NCI-H187 treated with DMSO at 0.1 percent for 48 hours (cell line): ENCODE measurements at places on chromosomes 11 and 22.
A peak's percentile ranks its signal among the peaks of the same experiment; 100 is the strongest.

DNA sequence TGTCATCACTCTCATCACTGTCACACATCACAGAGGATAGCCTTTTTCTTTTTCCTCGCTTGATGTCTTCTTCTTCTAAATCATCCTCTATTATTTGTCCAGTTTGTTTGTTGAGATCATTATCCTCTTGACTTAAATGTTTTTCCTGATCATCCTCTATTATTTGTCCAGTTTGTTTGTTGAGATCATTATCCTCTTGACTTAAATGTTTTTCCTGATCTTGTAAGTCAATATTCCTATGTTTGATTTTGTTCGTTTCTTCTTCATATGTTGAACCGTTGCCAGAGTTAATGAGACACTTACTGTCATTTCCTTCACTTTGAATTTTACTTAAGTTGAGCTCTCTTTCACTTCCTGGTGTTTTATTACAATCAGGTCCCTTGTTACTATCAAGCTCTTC, 5.6 kb downstream of the CCDC82 start:
- DNase-seq: peak; percentile 33

- no peak for DNase-seq
Measured at GRCh38 chr11:60798631-60799030, 13.5 kb downstream of the MS4A10 start.

DNA sequence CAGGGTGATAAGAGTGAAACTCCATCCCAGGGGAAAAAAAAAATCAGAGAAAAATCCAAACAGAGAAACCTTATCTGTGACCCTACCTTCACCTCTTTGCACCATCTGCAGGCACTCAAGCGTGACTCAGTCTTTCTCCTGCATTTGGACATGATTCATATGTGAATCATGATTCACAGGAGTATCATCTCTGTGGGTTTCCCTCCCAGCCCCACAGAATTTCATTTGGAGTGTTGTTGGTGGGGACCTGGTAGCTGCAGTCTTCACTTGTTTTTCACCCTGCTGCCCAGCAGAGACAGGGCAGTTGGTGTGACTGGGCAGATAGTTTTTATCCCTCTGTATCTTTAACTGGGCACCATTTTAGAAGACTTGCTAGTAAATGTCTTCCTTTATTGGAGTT, 75.7 kb downstream of the DEPDC5 start:
- no peak for DNase-seq

- DNase-seq: no peak
Measured at GRCh38 chr11:86579406-86579731, 93.0 kb downstream of the ME3 start.
